ENCODE measurements at places on chromosomes 3 and 15. TPM values are rescaled to one million over a fixed set of nuclear protein-coding genes. Genes with fewer than 3 reads are reported as not detected.

The TRIM42 gene
- polyA plus RNA-seq = not detected

The CCDC14 gene
- polyA plus RNA-seq = 53.9 TPM

The GP9 gene
- polyA plus RNA-seq = 0.42 TPM

The RETNLB gene
- polyA plus RNA-seq = not detected

The AMIGO3 gene
- 2.7 TPM for polyA plus RNA-seq

Data from forelimb muscle (tissue), 1 donor.